CD4-positive, alpha-beta T cell treated with Interleukin-6 for 4 hours (primary cell): ENCODE measurements at places on chromosomes 5 and 9.

GRCh38 chr5:97923496-97923895 lies 740.4 kb upstream of the RIOK2 start:
- DNase-seq: no peak

GRCh38 chr5:73638344-73639095 lies 12.5 kb downstream of the ARHGEF28 start:
- no peak for DNase-seq

- DNase-seq: no peak
These were observed 38.2 kb downstream of the HMHB1 start for GRCh38 chr5:143850050-143850683.

- DNase-seq: no peak
These were observed 34.5 kb upstream of the TYRP1 start for GRCh38 chr9:12658531-12659209.

DNA sequence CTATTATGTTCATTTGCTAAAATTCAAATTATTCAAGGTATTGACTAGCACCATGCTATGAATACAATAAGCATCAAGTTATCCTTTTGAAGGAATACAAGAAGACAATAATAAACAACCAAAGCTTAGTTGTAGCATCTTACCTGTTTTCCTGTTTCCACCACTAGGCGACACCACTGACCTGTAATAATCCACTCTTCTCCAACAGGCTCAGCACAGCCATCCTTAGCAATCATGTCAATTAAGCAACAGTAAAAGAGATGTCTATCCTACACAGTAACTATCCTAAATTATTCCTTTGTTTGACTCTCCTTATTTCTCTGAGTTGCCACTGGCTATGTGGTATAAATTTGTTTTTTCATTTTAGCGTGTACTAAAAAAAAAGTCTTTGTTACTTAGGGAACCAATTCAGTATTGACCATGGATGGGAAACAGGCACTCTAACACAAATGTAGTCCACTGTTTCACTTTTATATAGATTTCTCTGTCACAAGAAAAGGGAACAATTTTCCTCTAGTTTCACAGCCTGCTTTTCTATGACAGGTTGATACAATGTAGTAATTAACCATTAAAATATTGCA lies 46.2 kb downstream of the PCA3 start:
- no peak for DNase-seq
